Erythroblast (primary cell): ENCODE measurements at places on chromosomes 1 and 21.

DNA sequence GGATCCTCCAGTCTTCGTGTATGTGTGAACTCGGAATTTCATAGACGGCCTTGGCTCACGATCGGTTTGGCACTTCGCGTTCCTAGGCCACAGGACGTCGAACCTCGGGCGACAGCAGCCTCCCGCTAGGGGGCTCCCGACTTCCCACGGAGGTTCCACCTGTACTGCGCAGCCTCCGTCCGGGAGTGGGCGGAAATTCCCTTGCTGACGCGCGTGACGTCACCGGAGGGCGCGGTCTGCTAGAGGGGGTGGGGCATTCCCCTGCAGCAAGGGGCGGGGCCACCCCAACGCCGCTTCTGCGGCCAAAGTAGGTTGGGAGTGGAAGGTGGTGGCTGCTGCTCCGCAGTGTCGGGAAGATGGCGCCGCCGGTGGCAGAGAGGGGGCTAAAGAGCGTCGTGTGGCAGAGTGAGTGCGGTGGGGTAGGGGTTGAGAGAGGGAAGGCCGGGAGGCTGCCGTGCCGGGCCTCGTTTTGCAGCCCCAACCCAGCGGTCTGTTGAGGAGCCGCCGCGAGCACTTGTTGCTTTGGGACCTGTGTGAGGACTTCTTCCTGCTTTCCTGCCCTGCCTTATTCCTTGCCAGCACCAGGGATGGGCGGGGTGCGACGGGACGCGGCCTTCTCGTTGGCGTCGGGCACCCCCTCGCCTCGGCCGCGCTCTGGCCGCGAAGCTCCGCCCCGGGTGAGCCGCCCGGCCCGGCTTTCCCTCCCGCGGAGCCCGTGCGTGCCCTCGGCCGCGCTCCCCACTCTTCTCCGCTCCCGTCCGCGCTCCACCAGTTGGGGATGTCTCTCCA, at the start of gene STXBP3:
Gene STXBP3 (plus strand): TSS at position 293 of the 789 bp plus-strand sequence. CDS start 64 bp downstream, at position 357.
- DNase-seq: peak; percentile 99

- peak; percentile 94 for DNase-seq
These were observed 127.9 kb downstream of the URB2 start for GRCh38 chr1:229753764-229754551.

- DNase-seq: no peak
These were observed 147.5 kb downstream of the ZC3H11B start for GRCh38 chr1:219465212-219466093.

DNA sequence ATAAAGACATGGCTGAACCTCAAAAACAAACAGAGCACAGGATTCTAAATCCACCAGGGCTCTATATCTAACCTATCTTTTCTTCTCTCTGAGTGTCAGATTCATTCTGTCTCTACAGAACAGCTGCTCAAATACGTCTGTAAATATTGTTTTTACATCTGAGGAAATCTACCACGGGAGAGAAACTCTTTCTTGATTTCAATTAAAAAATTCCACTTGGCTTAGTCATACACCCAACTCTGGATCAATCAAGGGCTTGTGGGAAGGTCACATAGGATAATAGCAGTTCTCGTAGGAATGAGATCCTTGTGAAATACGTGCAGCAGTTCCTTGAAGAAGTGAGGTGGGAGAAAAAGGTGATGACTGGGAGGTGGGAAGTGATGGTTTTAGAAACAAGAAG, 1355.7 kb upstream of the ADGRL2 start:
- no peak for DNase-seq

- DNase-seq: no peak
These were observed 390.7 kb downstream of the BRINP2 start for GRCh38 chr1:177561436-177561835.

GRCh38 chr1:202093858-202094257, 28.9 kb upstream of the GPR37L1 start:
- DNase-seq: no peak

DNA sequence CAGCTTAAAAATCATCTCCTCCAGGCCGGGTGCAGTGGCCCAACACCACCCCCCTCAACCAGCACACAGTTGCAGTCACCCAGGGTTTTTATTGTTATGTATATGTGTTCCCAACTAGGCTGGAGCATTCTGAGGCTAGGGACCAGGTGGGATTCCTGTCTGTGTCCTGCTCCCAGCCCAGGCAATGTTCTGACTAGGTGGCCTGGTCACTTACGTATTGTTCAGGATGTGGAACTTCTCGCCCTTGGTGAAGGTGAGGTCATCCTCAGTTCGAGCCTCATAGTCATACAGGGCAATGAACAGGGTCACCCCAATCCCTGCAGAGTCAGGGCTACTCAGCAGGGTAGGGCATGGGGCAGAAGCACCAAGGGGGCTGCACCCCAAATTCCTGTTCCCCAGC, 12.2 kb downstream of the FGR start:
- DNase-seq: no peak

DNA sequence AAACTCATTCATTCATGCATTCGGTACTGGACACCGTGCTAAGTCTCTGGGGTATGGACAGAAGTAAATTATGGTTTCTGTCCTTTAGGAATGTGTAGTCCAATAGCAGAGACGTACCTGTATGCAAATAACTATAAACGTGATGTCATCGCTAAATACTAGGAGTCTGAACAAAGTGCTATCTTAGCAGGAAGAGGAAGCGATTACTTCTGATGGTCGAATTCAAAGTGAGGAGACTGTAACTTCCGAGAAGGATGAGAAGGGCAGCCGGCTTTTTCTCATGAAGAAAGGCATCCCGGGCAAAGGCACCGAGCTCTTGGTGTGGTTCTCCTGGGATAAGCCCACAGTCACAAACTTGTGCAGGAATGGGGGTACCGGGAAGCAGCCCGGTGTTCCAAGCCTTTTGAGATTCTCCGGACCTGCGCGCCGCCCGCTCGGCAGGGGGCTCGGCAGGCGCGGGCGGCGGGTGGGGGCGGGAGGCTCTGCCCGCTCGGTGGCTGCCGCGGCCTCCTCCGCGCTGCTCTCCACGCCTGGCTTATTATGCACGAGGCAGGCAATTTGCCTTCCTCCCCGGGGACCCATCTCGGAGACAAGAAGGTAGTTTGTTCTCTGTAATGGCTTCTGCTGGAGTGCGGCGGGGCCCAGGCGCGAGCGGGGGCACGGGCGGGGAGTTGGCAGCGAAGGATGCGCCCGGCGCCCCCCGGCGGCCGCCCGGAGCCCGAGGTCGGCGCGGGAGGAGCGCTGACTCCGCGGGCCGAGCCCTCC, 67.5 kb upstream of the CD1D start:
- peak; percentile 16 for DNase-seq

GRCh38 chr1:119660253-119661083, 12.4 kb upstream of the ZNF697 start:
- DNase-seq: no peak

- no peak for DNase-seq
These were observed 8.7 kb upstream of the CADM3 start for GRCh38 chr1:159162516-159163265.

GRCh38 chr1:44108241-44108640, 10.4 kb upstream of the KLF17 start:
- DNase-seq: no peak

GRCh38 chr1:31426249-31426922, 13.4 kb downstream of the SERINC2 start:
- DNase-seq: no peak

DNA sequence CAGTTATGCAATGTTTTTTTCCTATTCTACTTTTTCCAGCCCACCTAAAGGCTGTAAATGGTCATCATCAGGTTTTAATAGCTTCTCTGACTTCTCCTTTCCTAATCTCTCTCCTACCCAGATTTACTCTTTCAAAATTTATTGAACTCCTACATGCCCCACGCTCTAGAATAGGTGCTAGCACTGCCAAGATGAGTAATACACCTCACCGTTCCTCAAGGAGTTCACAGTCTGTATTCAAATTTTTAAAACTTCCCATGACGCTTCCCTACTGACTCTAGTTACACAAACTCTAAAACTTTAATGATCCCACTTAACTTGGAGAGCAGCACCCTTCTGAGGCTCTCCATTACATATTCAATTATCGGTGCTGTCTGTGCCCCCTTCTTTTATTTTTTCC, 51.6 kb downstream of the ALG14 start:
- DNase-seq: no peak

- no peak for DNase-seq
These were observed 42.9 kb upstream of the ID3 start for GRCh38 chr1:23601968-23602876.

DNA sequence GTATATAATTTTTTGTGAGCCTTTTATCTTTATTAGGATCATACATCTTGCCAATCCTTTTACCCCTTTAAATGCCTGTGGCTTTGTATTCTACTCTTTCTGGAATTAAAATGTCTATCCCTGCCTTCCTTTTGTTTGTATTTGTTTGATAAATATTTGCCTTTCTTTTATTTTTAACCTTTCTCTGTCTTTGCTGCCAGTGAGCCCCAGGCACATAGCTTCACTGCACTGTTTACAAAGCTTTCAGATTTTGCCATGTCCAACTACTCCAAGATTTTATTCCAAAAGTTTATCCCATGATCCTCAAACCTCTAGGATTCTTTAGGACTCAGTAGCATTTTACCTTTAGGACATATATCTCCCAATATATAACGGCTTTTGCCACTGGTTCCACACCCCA, 281.2 kb downstream of the PAPPA2 start:
- no peak for DNase-seq

- DNase-seq: no peak
These were observed 95.9 kb downstream of the LRIG2 start for GRCh38 chr1:113168946-113169345.

DNA sequence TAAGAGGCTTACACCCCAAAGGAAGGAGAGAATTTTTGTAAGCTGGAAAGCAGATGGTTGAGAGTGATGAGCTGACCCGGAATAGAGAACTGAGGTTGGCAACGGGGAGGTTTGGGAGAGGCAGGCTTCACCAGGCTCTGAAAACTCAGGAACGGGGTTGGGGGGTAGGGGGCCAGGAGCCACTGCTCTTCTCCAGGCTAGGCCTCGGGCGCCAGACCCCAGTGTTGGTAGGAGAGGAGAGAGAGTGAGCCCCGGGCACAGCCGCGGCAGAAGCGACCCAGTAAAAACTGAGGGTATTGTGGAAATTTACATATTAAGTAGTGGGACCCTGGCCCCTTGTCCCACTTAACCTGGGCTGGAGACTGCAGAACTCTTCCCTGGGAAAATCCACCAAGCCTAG, 45.7 kb downstream of the GPR161 start:
- DNase-seq: no peak

- DNase-seq: peak; percentile 74
These were observed at the start of gene DOP1B for GRCh38 chr21:36156815-36157670. TSS of gene DOP1B (plus strand) at chr21:36156824. CDS start at chr21:36164734, 7,910 bp downstream.

GRCh38 chr1:25184001-25184762, 48.1 kb downstream of the SYF2 start:
- DNase-seq: no peak

DNA sequence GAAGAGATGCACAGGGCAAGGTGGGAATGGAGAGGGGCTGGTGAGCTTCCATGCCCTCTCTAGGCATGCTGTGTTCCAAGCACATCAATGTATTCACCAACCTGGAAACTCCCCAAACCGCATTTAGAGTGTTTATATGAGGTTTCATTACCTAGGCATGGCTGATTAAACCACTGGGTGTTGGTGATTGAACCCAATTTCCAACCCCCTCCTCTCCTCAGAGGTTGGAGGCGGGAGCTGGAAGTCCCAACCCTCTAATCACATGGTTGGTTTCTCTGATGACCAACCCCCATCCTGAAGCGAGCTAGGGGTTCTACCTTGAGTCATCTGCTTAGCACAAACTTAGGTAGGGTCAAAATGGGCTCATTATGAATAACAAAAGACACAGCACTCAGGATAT, 3.0 kb upstream of the PPIE start:
- no peak for DNase-seq

DNA sequence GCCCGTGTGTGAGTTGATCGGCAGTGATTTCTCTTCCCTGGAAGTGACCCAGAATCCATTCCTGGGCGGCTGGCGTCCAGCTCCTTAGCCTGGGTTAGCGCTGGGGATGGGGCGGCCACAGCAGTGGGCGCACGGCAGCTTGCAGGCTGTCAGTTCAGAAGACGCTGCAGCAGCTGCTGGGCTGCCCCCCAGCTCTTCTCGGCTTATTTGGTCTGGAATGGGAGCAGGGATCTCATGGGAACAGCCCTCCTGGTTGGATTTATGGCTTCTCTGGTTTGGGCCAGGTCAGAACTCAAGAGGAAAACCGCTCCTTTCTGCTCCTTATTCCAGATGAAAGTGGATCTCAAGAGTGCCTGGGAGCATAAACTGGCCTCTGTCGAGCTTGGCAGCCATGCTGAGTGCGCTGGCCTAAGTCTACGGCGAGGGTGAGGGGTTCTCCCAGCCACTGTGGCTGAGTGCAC, 148.2 kb downstream of the PRDM16 start:
- no peak for DNase-seq

DNA sequence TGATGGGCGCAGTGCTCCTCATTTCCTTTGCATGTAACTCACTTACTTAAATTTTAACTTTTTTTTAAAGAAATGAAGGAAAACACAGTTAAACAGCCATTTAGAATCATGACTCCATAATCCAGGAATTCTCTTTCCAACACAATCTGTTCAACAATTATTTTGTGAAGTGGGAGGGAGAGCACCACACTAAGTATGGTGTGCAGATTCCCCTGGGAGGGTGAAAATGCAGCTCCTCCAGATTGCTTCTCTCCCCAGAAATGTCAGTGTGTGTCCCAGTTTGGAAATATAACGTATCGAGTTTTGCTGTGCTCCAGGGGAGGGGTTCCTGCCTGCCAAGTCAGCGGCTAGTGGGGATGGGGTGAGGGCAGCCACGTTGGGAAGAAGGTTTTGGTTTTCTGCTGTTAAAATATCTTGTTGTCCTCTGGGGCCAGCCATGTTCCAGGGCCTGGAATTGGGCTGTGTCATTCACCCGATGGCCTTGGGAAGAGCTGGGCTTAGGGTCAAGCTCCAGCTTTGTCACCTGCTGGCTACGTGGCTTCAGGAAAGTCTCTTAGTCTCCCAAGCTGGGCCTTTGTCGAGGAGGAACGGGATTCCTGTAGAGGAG, 17.3 kb upstream of the DISP3 start:
- no peak for DNase-seq

DNA sequence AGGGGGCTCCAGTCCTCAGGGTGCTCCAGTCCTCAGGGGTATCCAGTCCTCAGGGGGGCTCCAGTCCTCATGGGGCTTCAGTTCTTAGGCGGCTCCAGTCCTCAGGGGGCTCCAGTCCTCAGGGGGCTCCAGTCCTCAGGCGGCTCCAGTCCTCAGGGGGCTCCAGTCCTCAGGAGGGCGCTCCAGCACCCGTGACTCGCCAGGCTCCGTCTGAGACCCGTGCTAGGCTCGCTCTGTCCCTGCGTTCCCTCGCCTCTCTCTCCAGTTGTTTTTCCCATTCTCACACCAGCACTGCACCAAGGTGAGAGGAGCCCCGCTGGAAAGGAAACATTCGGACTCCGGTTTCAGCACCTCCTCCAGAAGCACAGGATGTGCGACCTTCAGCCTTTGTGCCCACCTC, 9.4 kb upstream of the OR2M2 start:
- no peak for DNase-seq

GRCh38 chr21:43590194-43590593, 69.1 kb downstream of the HSF2BP start:
- no peak for DNase-seq

DNA sequence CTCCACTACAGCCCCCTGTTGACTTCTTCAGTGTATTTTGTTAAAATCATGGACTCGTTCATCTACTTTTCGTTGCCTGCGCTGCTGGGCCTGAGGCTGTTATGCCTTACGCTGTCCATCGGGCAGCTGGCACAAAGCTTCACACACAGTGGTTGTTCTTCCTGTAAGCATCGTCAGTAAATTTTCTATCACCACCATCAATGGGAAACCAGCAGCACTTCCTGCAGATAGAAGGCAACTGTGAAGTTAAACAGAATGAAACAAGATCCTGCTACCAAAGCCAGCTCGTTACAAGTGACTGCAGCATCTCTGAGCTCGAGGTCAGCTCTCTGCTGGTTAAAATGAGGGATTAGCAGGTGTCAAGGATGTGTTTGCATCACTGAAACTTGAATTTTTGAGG, 21.9 kb upstream of the PADI6 start:
- no peak for DNase-seq
